MG63 (cell line): ENCODE measurements at places on chromosomes 12 and 14. TPM values are rescaled to one million over a fixed set of nuclear protein-coding genes. Genes with fewer than 3 reads are reported as not detected.

DNA sequence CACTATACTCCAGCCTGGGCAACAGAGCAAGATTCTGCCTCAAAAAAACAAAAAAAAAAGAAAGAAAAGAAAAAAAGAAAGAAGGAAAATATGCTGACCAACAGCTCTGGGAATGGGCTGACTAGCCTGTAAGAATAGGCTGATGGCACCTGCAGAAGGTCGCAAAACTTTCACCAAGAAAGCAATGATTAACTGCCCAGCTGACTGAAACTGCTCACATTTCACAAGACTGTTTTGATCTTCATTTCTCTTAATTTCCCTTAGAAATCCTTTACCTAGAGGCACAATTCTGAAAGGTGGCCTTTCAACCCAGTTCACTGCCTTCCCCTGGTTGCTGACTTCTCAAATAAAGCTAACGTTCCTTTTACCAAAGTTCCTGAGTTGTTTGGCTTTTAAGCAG, 12.4 kb downstream of the BEST3 start:
- DNase-seq, result no peak

- DNase-seq, result peak; percentile 50
Observed at GRCh38 chr14:21070610-21071224, 613 bp downstream of the ARHGEF40 start.

GRCh38 chr12:26106347-26106746, 18.5 kb downstream of the BHLHE41 start:
- DNase-seq, result no peak

DNA sequence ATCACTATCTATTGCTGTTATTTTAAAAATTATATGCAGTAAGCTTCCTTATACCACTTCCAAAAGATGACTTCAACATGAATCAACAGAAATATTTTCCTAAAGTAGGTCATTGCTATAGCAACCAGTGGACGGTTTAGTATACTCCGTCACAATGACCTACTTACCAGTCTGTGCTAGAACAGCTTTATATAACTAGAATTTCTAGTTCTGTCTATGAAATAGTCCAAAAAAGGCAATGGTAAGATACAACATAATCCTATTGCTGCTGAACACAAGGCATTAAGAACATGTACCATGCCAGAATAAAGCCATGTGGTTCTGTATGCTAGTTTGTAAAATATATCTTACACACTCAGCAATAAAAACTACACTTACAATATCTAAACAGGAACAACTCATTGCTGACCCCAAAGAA, 40.7 kb upstream of the MTERF2 start:
- DNase-seq, result peak; percentile 7

- no peak for DNase-seq
Observed at GRCh38 chr12:6376870-6377666, 1.7 kb upstream of the SCNN1A start.

GRCh38 chr12:4118017-4118510, 155.5 kb upstream of the CCND2 start:
- DNase-seq, result peak; percentile 73

DNA sequence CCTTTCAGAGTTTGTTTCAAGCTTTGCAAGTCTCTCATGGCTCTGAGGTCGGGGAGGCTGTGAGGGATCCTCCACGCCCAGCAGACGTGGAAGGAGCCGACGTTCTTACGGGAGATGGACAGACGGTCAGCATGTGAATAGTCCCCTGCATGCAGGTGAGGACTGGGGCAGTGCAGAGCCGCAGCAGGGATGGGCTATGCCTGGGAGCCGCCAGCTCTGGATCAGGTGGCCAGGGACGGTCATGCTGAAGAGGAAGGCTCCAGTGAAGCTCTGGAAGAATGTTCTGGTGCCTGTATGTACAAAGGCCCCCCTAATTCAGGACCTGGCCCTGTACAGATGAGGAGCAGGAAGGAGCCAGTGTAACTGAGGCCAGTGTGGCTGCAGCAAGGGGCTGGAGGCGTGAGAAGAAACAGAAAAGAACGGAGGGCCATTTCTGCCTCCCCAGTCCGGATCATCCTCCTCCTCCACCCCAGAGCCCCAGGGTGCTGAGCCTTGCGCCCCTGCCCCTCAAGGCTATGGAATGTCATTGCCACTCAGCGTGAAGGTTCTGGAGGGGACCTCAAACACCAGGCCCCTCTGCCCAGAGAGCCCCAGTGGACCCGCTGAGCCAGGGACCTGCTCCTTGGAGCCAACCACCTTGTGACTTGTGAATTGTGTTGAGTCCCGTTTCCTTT, 96.8 kb upstream of the DIO3 start:
- no peak for DNase-seq

GRCh38 chr12:105892362-105892910, 246.3 kb downstream of the NUAK1 start:
- DNase-seq, result no peak

DNA sequence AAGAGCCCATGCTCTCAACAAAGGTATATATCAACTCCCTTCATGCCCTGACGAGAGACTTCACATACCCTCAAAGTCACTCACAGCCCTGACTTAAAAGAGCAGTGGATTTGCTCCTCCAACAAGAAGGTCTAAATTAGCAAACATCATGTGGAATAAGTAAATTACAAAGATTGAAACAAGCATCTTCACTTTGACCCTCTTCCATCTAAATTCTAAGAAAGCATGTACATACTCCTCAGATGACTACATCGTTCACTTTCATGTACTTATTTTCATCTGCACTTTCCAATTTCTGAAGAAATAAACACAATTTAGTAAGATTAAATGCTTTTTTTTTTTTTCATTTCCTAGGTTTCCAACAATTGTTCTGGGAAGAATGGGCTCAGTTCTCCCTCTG, 38.6 kb upstream of the KRR1 start:
- no peak for DNase-seq

- DNase-seq, result no peak
Observed at GRCh38 chr12:66296176-66296683, 6.1 kb upstream of the HELB start.

DNA sequence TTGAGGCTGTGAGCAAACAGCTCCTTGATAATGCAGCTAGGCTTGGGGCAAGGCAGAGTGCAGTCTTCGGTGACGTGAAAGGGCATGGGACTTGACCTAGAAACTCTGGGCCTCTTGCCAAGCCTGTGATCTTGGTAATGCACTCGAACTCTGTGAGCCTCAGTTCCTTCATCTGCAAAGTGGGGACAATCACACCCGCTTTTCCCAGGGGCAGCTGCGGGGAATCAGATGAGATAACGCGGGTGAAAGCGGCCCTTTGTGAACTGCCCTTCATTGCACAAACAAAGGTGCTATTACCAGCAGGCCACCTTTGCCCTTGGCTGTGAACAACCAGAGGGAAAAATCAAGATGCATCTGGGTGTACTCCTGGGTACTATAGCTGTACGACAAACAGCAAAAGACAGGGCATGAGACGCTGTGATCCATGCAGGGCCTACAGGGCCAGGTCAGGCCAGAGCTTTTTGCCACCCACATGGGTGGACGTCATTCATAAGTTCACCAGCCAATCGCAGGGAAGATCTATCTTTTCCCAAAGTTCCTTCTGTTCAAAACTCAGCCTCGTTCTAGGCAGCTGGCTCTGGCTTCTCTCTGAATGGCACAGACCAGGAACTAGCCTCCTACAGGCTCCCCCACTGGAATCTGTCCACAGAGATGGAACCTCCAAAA, 3.2 kb downstream of the MSI1 start:
- DNase-seq, result no peak

The CCDC175 gene
- not detected in 2 replicates for total RNA-seq

The SRRM4 gene
- total RNA-seq, result not detected in 2 replicates

The WDHD1 gene
- 5.2 TPM in 2 replicates for total RNA-seq

The GLS2 gene
- 1.5 TPM in 1 of 2 replicates, not detected in the other for total RNA-seq

The NKX2-1 gene
- total RNA-seq, result not detected in 2 replicates

The TAS2R9 gene
- not detected in 2 replicates for total RNA-seq
